ENCODE measurements at places on chromosomes 7 and 10. TPM values are rescaled to one million over a fixed set of nuclear protein-coding genes. Genes with fewer than 3 reads are reported as not detected.

The ADAM8 gene
- 0.93 TPM for total RNA-seq

GRCh38 chr7:34026481-34027190 is 121.3 kb downstream of the BMPER start:
- no peak for DNase-seq

- DNase-seq = no peak
These were observed 30.2 kb downstream of the WBP1L start for GRCh38 chr10:102773986-102774385.

DNA sequence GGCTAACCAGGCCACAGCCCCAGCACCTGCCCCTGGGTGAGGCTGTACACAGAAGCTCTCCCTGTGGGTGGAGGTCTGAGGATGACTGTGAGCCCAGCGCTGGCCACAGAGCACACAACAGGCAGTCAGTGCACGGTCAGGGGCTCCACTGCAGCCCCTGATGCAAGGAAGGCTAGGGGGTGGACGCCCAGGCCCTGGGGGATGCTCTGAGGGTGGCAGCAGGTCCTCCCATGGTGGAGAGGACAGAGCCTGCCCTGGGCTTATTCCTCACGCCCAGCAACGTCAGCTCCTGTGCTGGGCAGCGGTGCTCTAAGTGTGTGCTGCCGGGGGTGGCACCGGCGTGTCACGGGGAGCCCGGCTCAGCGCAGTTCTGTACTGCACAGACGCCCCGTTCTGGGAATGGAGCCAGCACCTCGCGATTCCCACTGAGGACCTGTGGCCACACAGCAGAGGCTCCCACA is 223.2 kb downstream of the MAD1L1 start:
- no peak for DNase-seq

- DNase-seq = no peak
These were observed 3.1 kb upstream of the EVX1 start for GRCh38 chr7:27239387-27240014.
